ENCODE measurements at places on chromosomes 1 and 21.

DNA sequence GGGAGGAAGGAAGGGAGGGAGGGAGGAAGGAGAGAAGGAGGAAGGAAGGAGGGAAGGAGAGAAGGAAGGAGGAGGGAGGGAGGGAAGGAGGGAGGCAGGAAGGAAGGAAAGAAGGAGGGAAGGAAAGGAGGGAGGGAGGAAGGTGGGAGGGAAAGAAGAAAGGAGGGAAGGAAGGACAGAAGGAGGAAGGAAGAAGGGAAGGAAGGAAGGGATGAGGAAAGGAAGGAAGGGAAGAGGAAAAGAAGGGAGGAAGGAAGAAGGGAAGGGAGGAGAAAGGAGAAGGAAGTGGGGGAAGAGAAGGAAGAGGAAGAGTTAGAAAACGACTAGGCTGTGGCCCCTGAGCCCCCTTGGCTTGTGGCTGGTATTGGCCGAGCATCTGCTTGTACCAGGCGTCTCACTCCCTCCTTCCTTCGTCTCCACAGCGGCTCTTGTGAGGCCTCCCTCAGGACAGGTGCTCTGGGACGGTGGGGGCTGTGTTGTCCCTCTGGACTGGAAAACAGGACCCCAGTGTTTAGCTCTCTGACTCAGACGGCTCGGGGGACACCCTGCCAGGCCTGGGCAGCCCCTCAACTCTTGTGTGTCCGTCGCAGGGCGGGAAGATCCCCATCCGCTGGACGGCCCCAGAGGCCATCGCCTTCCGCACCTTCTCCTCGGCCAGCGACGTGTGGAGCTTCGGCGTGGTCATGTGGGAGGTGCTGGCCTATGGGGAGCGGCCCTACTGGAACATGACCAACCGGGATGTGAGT, 36.2 kb upstream of the C1QA start:
- no peak overlapping the region for H3K27ac ChIP-seq
- no peak for DNase-seq
- peaks cover 4% of the 10 kb centered on the region for H3K4me1 ChIP-seq
- H3K27me3 ChIP-seq, result peaks cover 3% of the 10 kb centered on the region
- no peak overlapping the region for H3K4me3 ChIP-seq

DNA sequence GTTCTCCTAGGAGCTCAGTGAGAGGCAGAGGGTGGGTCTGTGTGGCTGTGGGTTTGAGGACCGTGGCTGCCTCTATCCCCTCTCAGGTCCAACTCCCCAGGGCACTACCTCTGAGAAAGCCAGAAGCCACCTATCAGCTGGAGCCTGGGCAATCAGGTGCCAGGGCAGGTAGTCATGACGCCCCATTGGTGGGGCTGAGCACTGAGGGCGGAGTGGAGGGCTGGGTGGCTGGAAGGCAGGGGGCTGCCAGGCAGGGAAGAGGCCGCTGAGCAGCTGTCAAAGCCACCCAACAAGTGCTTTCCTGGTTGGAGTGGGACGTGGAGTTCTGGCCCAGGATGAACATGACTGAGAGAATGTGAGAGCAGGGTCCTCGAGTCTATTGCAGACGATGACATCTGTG, 164.9 kb upstream of the AJAP1 start:
- H3K36me3 ChIP-seq, result peaks cover 6% of the 10 kb centered on the region
- H3K27me3 ChIP-seq, result peaks cover 7% of the 10 kb centered on the region
- DNase-seq, result no peak
- H3K4me1 ChIP-seq, result no peaks in the 10 kb centered on the region

- peaks cover 4% of the 10 kb centered on the region for H3K27me3 ChIP-seq
- peaks cover 5% of the 10 kb centered on the region for H3K36me3 ChIP-seq
- H3K4me3 ChIP-seq, result no peak overlapping the region
- H3K27ac ChIP-seq, result no peak overlapping the region
- peaks cover 3% of the 10 kb centered on the region for H3K4me1 ChIP-seq
These were observed 44.6 kb downstream of the SUSD4 start for GRCh38 chr1:223319398-223319797.

- DNase-seq, result no peak
- no peaks in the 10 kb centered on the region for H3K27me3 ChIP-seq
- H3K4me3 ChIP-seq, result no peak overlapping the region
- no peak overlapping the region for H3K27ac ChIP-seq
- H3K36me3 ChIP-seq, result peaks cover 8% of the 10 kb centered on the region
- H3K4me1 ChIP-seq, result peaks cover 5% of the 10 kb centered on the region
These were observed 113.0 kb downstream of the POU2F1 start for GRCh38 chr1:167333703-167334102.

DNA sequence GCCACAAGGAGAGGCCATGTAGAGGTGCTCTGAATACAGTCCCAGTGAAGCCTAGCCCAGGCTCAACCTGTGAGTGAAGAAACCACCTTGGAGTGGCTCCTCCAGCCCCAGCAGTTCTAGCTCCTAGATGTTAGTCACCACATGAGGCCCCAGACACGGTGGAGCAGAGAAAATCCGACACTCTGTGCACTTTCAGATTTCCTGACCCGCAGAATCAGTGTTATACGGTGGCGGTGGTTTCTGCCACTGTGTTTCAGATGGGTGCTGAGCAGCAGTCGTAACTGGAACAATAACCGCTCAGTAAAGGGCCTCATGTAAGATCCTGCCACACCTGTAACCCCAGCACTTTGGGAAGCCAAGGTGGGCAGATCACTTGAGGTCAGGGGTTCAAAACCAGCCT, 36.1 kb upstream of the ZBTB8A start:
- H3K4me3 ChIP-seq, result no peak overlapping the region
- no peak for DNase-seq
- peaks cover 3% of the 10 kb centered on the region for H3K27me3 ChIP-seq
- peaks cover 4% of the 10 kb centered on the region for H3K4me1 ChIP-seq

DNA sequence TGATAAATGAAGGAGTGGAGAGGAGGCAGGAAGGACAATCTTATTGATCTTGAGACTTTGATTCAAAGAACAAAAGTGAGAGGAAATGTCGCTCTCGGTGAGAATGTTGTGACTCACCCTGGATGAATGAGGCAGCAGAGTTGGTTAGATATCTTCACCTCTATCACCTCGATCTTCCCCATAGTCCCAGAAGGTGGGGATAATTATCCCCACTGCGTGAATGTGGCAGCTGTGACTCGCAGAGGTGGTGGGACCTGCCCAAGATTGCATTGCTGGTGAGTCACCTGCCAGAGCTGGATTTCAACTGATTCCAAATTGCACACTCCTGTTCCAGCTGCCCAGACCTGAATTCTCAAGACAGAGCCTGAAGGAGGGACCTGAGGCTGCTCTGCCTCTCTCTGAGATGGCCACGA, 105.0 kb downstream of the MATN1 start:
- H3K27ac ChIP-seq, result no peak overlapping the region
- no peak overlapping the region for H3K4me3 ChIP-seq
- no peaks in the 10 kb centered on the region for H3K27me3 ChIP-seq
- no peak for DNase-seq
- H3K4me1 ChIP-seq, result no peaks in the 10 kb centered on the region
